ENCODE measurements at places on chromosomes 12 and 14.

GRCh38 chr12:120640861-120641833 lies 721 bp downstream of the CABP1 start:
- no peak for DNase-seq

- no peak for DNase-seq
Measured at GRCh38 chr12:86788661-86789060, 532.5 kb upstream of the MGAT4C start.

- DNase-seq = no peak
Measured at GRCh38 chr12:52403561-52403960, 2.6 kb downstream of the KRT82 start.

DNA sequence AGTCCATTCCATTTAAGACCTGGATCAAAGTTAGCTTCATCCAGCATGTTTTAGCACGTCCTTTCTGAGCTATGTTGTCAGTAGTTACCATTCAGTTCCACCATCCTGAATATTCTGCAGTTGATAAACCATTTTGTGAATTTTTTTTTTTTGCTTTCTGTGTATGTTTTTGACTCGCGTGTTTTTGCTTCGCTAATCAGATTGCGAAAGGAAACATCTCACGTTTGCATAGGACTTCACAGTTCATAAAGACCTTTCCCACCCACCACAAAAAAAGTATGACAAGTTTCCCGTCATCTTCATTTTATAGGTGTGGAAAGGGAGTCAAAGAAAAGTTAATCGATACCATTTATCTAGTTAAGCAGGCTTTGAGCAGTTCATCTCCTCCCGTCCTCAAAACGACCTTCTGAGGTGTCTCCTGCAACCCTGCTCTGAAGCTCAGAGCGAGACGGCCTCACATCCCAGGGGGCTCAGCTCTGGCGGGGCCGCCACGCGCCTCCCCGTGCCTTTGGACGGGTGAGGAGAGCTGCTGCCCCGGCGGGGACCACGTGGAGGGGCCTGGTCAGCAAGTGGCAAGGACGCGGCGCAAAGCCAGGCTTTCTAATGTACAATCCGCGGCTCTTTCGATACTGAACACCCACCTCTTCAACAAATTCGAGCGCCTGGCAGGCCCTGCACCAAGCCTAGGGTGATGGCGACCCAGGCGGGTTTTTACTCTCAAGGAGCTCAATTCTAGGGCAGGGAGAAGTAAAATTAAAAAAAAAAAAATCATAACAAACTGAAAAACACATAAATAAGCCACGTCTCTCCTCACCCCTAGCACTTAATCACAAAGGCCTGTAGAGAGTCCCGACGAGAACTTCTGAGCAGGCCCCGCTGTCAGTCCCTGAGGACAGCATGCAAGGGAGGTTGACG lies 988 bp upstream of the TMEM263 start:
- no peak for DNase-seq

GRCh38 chr12:47835006-47835830 lies 15.5 kb upstream of the HDAC7 start:
- DNase-seq = no peak

GRCh38 chr12:112347581-112347982 lies 34.6 kb downstream of the HECTD4 start:
- no peak for DNase-seq

- DNase-seq = no peak
Measured at GRCh38 chr12:96786791-96787190, 120.3 kb upstream of the NEDD1 start.
